Fibroblast of the aortic adventitia (primary cell): ENCODE measurements at places on chromosomes 4 and X. TPM values are rescaled to one million over a fixed set of nuclear protein-coding genes. Genes with fewer than 3 reads are reported as not detected.

Gene CFP
- total RNA-seq = 0.18 TPM in 1 of 2 replicates, not detected in the other

Gene CDKL2
- total RNA-seq = 1.3 and 7.5 TPM in 2 replicates

Gene GPRASP3
- 5.3 and 10.7 TPM in 2 replicates for total RNA-seq

Gene ARHGEF6
- total RNA-seq = 8.2 and 10.0 TPM in 2 replicates

Gene TIGD4
- 0.25 and 0.27 TPM in 2 replicates for total RNA-seq

Gene ZMAT1
- 0.08 and 0.18 TPM in 2 replicates for total RNA-seq

Gene EREG
- total RNA-seq = 15.0 TPM in 1 of 2 replicates, not detected in the other

Gene TLR1
- total RNA-seq = 3.2 and 3.5 TPM in 2 replicates

Gene CYTL1
- 12.5 TPM in 1 of 2 replicates, not detected in the other for total RNA-seq

Gene CITED1
- not detected in 2 replicates for total RNA-seq

Gene NOX1
- total RNA-seq = not detected in 2 replicates

Gene CPE
- total RNA-seq = 79.4 and 116 TPM in 2 replicates

Gene COL4A5
- total RNA-seq = 23.2 and 40.8 TPM in 2 replicates

Gene DCAF12L2
- total RNA-seq = not detected in 2 replicates

Gene SRPX2
- 22.0 and 26.8 TPM in 2 replicates for total RNA-seq

Gene GAGE13
- total RNA-seq = not detected in 2 replicates

Gene HSFX1
- 0.45 TPM in 1 of 2 replicates, not detected in the other for total RNA-seq

Gene NDST4
- total RNA-seq = not detected in 2 replicates

Gene SHISA3
- total RNA-seq = 2.0 and 6.0 TPM in 2 replicates

Gene ERAS
- total RNA-seq = not detected in 2 replicates

Gene ABLIM2
- total RNA-seq = under 0.01 TPM in 1 of 2 replicates, not detected in the other

Gene FDCSP
- total RNA-seq = not detected in 2 replicates

Gene WDR17
- 2.6 and 3.1 TPM in 2 replicates for total RNA-seq

Gene UGDH
- 194 and 361 TPM in 2 replicates for total RNA-seq
